Mucosa of gallbladder (tissue), 1 donor: ENCODE measurements at places on chromosomes 1 and 21. TPM values are rescaled to one million over a fixed set of nuclear protein-coding genes. Genes with fewer than 3 reads are reported as not detected.

DNA sequence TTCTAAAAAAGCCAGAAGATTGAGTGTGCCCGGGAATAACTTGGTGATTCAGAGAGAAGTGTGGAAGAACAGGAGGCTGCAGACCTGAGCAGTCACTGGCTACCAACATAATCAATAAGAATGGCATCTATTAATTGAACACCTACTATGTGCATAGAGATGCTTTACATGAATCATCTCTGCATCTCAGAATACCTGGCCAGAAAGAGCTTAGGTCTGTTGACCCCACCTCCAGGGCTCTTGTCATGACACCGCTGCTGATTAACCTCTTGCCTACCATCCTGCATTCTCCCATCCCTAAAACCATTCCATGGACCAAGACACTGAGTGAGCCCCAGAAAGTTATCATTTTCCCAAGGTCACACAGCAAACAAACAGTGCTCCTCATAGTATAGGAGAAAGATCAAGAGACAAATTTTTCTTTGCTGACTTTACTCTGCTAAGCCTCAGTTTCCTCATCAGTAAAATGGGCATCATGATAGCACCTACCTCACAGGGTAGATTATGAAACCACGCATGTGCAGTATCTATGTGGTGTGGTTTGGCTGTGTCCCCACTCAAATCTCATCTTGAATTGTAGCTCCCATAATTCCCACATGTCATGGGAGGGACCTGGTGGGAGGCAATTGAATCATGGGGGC is 16.3 kb upstream of the PINK1 start:
- no peak for DNase-seq

GRCh38 chr1:156676820-156677615 is at the start of gene NES:
Gene NES, minus strand, starts transcription at chr1:156677407. Its CDS starts 143 bp downstream, at chr1:156677264.
- DNase-seq, result peak; percentile 51

- no peak for DNase-seq
These were observed 462.1 kb upstream of the C1orf87 start for GRCh38 chr1:60535713-60536112.

GRCh38 chr1:25209516-25209915 is 22.8 kb downstream of the SYF2 start:
- no peak for DNase-seq

DNA sequence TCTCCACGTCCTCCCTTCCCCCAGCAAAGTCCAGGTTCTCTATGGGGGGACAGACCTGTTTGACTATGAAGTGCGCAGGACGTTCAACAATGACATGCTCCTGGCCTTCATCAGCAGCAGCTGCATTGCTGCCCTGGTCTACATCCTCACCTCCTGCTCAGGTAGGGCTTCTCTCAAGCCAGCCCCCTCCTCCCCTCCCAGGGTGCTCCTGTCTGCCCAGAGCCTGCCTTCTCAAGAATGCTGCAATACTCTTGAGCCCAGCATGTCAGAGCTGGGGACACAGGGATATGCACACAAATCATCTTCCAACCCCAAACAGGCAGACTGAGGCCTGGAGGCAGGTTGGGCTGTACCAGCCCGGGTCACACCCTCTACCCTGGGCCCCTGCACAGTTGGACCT is 35.4 kb downstream of the DISP3 start:
- DNase-seq, result no peak

DNA sequence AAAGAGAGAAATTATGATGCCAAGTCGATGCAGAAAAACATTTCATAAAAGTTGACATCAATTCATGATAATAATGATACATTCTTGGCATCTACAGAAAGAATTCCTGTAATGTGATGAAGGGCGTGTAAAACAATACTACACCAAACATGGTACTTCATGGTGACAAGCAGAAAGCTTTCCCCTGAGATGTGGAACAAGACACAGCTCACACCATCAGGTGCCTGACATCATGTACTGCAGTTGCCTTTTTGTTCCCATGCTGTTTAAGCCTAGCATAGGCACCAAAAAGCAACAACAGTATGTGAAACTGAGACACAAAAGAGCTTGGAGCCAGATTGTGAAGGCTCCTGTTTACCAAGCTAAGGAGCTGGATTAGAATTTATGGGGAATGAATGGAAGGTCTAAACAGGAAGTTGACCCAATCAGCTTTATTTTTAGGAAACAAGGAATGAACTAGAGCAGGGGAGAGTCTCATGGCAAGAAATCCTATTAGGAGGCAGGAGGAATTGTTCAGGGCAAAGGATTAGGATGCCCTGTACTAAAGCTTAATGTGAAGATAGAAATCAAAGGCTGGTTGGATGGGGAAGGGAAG is 67.2 kb downstream of the SYDE2 start:
- DNase-seq, result no peak

- DNase-seq, result no peak
These were observed 65.6 kb upstream of the ETS2 start for GRCh38 chr21:38740090-38740489.

DNA sequence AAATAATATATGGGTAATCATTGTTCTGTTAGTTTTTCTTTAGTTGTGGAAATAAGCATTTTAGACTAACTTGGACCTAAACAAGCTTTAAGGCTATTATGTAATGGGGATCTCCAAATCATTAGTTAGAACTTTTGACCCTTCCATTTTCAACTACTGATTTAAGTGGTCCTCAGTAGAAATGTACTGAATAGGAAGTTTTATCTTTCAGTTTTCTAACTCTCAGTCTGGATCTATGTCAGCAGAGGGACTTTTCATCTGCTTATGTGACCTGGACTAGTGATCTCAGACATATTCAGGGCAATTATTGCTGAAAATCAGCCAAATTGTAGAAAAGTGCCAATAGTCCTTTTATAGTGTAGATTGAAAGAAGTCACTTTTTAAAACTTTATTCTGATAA is 56.0 kb downstream of the SASS6 start:
- no peak for DNase-seq

GRCh38 chr21:43361493-43362296 is 65.2 kb downstream of the SIK1 start:
- DNase-seq, result peak; percentile 48

DNA sequence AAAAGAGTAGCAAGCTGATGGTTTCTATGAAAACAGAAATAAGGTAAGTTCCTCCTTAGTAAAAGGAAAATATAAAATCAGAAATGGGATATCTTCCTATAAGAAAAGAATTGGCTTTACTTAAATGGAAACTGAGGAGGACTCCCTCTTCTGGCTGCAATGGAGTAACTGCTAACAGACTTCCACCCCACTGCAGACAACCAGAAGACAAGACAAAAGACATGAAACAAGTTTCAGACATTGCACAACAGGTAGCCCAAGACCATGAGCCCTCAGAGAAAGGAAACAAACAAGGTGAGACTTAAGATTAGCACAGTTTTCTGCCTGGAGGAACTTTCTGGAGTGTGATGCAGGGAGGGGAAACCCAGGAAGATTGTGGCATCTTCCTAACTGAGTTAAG is 17.0 kb upstream of the OLFML2B start:
- no peak for DNase-seq

GRCh38 chr1:153627715-153628626 is at the start of gene S100A1:
Gene S100A1, plus strand, starts transcription at chr1:153628434. Its CDS starts 2,088 bp downstream, at chr1:153630522.
- no peak for DNase-seq

DNA sequence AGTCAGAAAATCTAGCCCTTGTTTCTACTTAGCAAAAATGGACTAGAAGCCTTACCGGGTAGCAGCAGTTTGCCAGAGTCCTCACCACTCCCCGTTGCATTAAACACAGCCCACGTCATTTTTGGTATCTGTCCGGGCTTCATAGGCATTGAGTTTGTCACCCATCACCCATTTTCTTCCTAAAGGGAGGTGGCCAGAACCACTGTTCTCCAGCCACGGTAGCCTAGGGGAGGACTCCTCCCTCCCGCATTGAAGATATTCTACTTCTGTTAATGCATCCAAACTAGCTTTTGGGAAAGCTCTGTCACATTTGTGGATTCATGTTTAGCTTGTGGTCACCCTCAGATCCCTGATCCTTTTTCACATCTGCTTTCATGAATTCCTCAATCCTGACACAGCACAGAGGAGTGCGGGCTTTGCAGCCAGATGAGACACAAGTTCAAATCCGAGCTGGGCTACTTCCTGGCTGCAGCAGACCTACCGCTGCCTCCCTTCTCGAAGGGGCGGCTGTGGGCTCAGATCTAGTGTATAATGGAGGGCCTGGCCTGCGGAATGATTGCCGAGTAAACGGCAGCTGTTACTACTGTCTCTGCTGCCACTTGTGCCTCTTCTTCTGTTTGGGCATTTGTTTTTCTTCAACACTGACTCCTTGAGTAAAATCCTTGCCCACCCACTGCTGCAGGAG is 63.2 kb upstream of the EFHD2 start:
- DNase-seq, result no peak

NMNAT2 gene
- total RNA-seq, result 16.9 TPM

PDPN gene
- 37.5 TPM for total RNA-seq

CFHR3 gene
- 0.49 TPM for total RNA-seq

OLFML3 gene
- 74.8 TPM for total RNA-seq

MPL gene
- not detected for total RNA-seq

OR2L3 gene
- not detected for total RNA-seq
